ENCODE measurements at places on chromosomes 6 and 20.
A peak's percentile ranks its signal among the peaks of the same experiment; 100 is the strongest.

DNA sequence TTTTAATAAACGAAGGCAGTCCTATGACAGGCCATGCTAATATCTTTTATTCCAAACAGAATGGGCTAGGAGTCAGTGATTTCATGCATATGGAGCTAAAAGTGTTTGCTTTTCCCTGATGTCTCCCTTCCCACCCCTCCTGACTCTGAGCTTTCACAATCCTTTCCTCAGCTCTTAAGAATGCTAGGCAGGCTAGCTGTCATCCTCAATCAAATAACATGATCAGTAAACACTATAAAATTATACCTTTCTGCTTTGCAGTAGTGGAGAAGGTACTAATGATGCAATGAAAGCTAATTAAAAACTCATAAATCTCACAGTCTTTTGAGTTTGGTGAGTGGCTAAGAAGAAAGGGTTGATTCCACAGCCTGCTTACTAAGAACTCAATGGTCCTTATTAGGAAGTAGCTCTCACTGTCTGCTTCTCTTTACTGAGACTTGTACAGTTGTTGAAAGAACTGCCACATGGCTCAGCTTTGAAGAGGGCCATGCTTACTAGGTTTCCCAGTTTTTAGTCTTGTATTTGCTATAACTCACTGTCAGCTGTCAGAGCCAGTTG, 250.9 kb upstream of the JAG1 start:
- no peak for DNase-seq

GRCh38 chr6:73006146-73006545, 219.2 kb downstream of the KHDC1L start:
- DNase-seq: no peak

- no peak for DNase-seq
Measured at GRCh38 chr6:53151676-53152075, 3.0 kb upstream of the GCM1 start.

GRCh38 chr20:60372822-60373221, 414.6 kb downstream of the CDH26 start:
- no peak for DNase-seq

- DNase-seq: no peak
Measured at GRCh38 chr20:46036370-46036769, 7.4 kb downstream of the SLC12A5 start.

DNA sequence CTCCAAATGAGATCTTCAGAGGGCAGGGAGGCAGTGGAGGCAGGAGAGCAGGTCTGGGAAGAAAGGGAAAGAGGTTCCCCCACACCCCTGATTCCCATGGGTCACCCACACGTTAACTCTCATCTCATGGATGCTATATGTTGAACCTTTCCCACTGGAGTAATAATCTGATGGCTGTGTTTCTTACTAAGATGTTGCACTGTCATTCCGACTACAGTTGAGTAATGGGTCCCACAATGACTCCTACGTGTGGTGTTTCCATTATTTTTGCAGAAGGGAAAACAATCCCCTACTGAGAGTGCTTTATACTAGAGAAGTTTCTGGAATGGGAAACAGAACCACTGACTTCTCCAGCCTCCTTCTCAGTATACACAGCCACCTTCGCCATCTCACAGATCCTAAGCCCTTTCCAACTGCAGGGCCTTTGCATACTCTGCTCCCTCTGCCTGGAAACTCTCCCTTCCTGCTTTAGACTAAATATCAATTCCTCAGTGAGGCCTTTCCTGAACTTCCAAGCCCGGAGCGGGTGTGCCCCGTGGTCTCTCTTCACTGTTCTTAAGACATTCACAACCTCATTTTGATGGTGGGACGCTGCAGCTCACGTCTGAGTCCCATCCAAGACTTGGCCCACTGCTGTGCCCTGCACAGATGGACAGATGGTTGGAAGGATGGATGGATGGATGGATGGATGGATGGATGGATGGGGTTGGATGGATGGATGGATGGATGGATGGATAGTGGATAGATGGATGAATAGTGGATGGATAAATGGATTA, 238.6 kb upstream of the PMEPA1 start:
- no peak for DNase-seq

DNA sequence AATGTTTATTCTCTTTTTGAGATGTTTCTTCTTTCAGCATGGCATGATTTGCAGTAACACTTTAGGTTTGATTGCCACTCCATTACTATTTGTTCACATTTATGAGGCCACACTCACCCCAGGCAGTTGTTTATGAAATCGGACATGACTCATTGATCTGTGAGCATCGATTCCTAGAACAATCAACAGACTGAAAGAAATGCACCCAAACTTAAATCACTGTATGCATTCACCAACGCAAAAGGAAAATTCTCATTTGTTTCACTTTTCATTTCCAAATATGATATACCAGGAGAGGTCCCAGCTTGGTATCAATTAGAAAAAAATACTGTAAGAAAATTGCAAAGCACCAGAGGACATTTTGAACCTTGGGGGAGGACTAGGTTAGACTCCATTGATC, 5.4 kb upstream of the GJA10 start:
- no peak for DNase-seq

GRCh38 chr6:12952318-12952717, 235.8 kb downstream of the PHACTR1 start:
- DNase-seq: no peak

- DNase-seq: no peak
Measured at GRCh38 chr20:50305636-50306477, 115.2 kb downstream of the CEBPB start.

DNA sequence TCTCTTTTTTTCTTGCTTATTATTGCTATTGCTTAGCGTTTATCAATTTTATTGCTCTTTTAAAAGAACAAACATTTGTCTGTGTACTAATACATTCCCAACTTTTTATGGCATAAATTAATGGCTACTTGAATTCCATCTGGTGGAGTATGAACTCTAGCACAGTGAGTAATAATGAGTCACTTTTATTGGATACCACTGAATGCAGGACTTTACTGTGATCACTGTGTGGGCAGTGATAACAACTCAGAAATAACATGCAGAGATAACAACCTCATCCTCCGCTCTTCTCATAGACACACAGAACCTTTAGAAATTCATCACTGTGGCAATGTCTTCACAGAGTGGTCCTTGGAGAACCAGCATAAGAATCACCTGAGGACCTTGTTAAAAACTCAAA, 174.9 kb upstream of the PRND start:
- DNase-seq: no peak

GRCh38 chr6:133301835-133302234, 60.7 kb downstream of the EYA4 start:
- DNase-seq: no peak

GRCh38 chr6:107318100-107318736, 141.1 kb downstream of the PDSS2 start:
- no peak for DNase-seq

- no peak for DNase-seq
Measured at GRCh38 chr6:100433726-100434435, 30.8 kb downstream of the SIM1 start.

GRCh38 chr6:127415096-127415495, 44.1 kb downstream of the KIAA0408 start:
- no peak for DNase-seq

- peak; percentile 84 for DNase-seq
Measured at GRCh38 chr20:11917663-11918062, at the start of gene BTBD3. Gene BTBD3 (plus strand): TSS chr20:11917893. CDS start chr20:11918276, 383 bp downstream.

DNA sequence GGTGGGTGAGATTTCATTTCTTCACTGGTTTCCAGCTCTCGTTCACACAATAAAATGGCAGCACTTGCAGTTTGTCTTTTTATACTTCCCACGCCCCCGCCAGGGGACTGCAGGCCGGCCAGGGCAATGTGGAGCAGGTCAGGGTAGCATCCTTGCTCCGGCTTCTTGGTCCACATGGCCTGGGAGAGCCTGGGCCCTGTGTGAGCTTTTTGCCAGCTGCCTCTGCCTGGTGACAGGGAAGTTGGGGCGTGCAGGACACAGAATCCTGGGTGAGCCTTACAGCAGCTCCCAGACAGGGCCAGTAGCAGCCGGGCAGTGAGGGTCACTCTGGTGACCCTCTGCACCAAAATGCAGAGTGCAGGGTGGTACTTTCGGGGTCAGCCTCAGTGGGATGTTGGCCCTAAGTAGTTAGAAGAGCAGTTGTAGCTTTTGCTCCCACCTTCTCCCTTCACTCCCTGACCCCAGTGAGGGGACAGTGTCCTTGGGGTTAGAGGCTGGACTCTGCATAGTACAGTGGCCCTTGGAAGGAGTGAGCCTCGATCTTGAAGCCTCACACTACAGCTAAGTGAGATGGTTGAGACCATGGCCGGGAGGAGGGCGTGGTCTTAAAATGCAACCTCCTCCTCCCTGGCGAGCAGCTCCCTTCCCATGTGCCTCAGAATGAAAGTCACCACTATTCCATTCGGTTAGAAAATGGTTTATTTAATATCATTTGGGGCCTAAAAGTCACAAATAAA, 23.8 kb downstream of the PYGB start:
- peak; percentile 67 for DNase-seq

- DNase-seq: no peak
Measured at GRCh38 chr6:17226786-17227233, 54.4 kb upstream of the RBM24 start.

GRCh38 chr6:451336-451735, 59.8 kb downstream of the IRF4 start:
- DNase-seq: no peak

GRCh38 chr6:71383901-71384489, 95.4 kb downstream of the OGFRL1 start:
- no peak for DNase-seq

GRCh38 chr6:44039191-44039719, 88.0 kb downstream of the MRPL14 start:
- peak; percentile 76 for DNase-seq

- DNase-seq: no peak
Measured at GRCh38 chr20:18006684-18007083, 37.9 kb downstream of the MGME1 start.

- no peak for DNase-seq
Measured at GRCh38 chr6:21450149-21450548, 143.4 kb upstream of the SOX4 start.

DNA sequence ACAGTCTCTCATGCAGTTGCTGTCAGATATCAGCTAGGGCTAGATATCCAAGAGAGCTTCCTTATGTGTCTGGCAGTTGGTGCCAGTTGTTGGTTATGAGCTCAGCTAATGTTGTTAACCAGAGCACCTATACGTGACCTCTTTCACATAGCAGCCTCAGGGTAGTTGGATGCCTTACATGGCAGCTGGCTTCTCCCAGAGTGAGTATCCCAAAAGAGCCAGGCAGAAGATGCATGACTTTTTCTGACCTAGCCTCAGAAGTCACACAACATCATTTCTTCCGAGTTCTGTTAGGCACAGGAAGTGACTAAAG, 175.7 kb downstream of the VEGFA start:
- no peak for DNase-seq

DNA sequence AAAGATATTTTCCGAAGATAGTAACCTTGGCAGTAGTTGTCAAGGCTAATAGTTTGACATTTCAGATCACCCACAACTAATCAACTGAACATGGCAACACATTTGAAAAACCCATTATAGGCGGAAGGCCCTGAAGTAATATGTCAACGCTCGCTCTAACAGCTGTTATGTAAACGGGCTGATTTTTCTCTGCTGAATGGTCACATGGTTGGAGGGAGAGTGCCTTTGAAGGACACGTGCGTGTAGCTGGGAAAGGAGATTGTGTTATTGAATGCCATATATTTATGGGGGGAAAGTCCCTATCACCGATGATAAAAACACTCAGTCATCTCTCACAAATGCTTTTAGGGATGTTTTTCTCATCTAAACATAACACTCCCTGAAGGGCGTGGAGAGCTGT, 160.0 kb upstream of the RALGAPA2 start:
- no peak for DNase-seq

GRCh38 chr20:53897884-53898555, 172.4 kb downstream of the BCAS1 start:
- DNase-seq: no peak

DNA sequence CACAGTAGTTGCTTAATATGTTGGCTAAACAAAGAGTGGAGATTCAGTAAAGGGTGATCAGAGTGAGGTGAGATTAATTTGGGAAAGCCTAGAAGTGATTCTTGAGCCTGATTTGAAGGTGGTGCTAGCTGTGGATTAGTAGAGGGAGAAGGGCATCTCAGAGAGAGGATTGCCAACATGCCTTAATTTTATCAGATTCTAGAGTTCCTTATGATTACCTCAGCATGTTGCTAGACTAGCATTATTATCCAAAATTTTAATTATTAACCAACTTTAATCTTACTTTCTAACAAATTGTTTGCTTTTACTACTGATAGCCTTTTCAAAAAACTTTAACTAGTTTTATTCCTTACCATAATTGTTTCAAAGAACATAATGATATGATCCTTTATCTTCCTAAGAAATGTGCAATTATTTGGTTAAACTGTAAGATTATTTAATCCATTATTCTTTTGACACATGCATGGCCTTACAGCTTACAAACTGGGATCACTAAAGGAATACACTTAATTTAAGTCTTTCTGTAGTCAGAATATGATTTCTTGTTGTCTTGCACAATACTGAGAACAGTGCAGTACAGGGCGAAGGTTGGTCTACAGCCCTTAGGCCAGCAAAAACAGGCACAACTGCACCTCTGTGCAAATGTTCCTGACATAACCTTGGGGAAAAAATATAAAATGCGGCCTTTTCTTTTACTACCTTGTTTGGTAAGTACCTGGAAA, 88.9 kb downstream of the SLC16A10 start:
- DNase-seq: no peak

DNA sequence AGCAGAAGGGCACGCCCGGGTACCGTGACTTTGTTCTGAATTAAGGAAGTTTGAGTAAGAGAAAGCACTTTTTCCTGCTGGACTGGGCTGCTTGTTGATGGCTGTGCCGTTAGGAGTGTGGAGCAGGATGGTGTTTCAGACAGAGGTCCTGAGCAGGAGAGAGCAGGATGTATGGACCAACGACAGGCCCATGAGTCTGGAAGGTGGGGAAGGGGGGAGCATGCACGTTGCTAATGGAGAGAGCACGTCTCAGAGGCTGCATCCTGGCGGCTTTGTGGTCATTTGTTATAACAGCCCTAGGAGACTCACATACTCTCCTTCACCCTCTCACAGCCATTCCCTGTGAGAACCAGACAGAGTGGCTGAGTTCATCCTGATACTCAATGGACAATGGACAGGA, 56.8 kb downstream of the PHACTR3 start:
- no peak for DNase-seq

DNA sequence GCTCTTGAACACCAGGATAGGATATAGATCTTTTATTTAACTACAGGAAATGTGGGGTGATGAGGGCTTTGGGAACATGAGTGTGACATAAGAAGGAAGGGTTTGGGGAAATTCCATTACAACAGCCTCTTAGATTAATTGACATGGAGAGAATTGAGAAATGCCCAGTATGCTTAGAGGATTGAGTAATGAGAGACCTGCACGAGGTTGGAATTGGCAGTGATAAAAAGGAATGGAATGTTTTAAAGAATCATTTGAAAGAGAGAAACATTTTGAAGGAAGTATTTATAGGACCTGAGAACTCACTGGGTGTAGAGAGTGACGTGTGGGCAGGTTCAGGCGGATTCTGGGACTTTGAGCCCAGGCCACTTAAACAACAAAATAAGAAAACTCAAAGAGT, 227.0 kb downstream of the BMP2 start:
- DNase-seq: no peak

- DNase-seq: no peak
Measured at GRCh38 chr6:3041606-3042005, 26.7 kb upstream of the RIPK1 start.

All from posterior cingulate gyrus (tissue), 11 donors.